ENCODE measurements at places on chromosomes 7 and 10.

GRCh38 chr10:127877699-127878098 is 15.0 kb downstream of the CLRN3 start:
- DNase-seq, result no peak

- DNase-seq, result no peak
Measured at GRCh38 chr7:28245123-28245878, 64.7 kb upstream of the JAZF1 start.

- DNase-seq, result no peak
Measured at GRCh38 chr10:70139151-70139996, 6.7 kb upstream of the AIFM2 start.

- DNase-seq, result no peak
Measured at GRCh38 chr10:29598851-29599311, 35.9 kb downstream of the SVIL start.

GRCh38 chr7:109890622-109891021 is 1200.3 kb upstream of the LRRN3 start:
- DNase-seq, result no peak

- no peak for DNase-seq
Measured at GRCh38 chr10:46033602-46034011, 3.2 kb upstream of the NCOA4 start.

GRCh38 chr10:31194986-31195385 is 124.0 kb upstream of the ZEB1 start:
- no peak for DNase-seq

DNA sequence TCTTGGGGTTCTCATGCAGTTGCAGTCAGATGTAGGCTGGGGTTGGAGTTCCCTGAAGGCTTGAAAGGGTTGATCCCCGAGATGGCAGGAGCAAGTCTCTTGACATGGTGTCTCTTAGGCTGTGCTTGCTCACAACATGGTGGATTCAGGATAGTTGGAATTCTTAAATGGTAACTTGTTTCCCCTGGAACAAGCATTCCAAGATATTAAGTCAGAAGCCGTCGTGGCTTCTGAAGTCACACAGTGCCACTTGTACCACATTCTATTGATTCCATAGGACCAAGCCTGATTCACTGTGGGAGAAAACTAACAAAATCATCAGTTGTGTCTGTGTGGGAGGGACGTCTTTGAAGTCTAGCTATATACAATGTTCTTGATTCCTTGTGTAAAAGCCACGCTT is 3.5 kb upstream of the SLC35B4 start:
- DNase-seq, result no peak

GRCh38 chr7:20340839-20341238 is 10.1 kb downstream of the ITGB8 start:
- no peak for DNase-seq

GRCh38 chr7:70421319-70421718 is 710.6 kb upstream of the GALNT17 start:
- DNase-seq, result peak; percentile 94

GRCh38 chr10:99395750-99396445 is 34.5 kb downstream of the GOT1 start:
- no peak for DNase-seq

DNA sequence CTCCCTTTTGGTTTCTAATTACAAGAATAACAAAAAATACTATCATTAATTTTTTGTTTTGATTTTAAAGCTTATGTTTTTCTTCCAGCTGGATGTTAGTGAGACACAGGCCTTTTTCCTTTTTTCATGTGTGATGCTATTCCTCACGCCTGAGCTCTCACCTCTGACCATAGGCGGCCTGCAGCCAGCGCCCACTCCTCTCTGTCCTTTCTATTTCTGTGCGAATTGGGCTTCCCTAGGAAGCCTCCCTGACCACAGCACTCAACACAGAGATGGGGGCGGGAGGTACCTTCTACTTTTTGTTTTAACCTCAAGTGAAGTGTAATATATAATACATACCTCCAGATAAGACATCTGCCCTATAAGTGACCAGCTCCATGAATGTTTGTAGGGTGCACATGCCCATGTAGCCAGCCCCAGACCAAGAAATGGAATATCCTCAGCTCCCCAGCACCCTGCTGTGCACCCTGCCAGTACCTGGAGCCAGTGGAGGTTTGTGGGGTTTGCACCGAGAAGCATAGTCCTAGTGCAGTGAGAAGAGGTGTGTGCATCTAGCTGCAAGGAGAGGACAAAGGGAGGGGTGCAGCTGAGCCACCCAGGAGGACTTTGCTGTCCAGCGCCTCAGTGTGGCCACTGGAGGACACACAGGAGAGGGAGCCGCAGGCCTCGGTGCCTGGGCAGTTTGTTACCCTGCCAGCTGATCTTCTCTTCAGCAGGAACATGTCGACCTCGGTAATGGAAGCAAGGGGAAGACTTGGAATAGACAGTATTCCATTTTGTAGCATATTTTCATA is 38.5 kb downstream of the BNIP3 start:
- DNase-seq, result no peak

- no peak for DNase-seq
Measured at GRCh38 chr10:48330269-48330668, 23.8 kb downstream of the MAPK8 start.

DNA sequence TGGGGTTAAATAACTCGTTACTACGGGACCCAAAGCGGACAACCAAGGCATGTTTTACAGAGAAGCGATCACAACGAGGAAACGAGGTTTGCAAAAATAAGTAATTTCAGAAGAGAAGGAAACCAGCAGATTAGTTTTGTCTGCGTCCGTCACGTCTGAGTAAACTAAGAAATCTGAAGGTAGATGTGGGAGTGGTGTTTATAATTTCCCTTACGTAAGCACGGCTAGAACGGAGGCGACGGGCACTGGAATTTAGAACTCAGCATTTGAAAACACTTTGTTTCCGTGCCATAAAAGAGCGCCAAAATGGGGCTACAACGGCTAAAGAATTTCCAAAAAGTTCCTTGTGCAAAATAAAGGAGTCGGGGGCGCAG is 718 bp upstream of the UMAD1 start:
- no peak for DNase-seq

GRCh38 chr7:140084972-140085371 is 22.2 kb upstream of the PARP12 start:
- no peak for DNase-seq

DNA sequence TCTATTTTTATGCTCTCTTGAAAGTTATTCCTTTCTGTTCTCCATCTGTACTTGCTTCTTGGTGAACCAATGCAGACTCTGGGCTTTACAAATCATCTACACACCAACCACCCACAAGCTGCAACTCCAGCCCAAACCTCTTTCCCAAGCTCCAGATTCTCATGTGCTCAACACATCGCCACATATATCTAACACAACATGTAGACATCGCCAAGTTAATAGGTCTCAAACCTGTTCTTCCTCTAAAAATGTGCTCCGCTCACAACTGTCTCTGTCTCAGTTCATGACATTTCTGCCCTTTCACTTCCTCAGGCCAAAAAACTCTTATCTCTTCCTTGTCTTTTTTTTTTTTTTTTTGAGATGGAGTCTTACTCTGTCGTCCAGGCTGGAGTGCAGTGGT is 95.7 kb upstream of the EEPD1 start:
- DNase-seq, result no peak

DNA sequence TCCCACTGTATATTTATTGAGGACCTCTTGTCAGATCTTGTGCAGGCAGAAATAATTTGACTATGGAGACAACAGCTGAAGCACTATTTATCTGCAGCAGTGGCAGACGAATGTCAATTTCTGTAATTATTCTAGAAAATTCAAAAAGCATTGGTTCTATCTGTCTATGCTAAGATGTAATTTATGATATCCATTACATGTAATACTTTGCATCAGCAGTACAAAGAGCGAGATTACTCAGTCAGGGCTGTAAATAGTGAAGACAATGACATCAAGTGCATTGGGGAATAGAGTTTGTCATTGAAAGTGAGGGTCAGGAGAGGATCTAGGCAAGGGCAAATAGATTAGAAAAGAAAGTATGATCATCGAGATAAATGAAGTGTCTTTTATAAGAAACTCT is 508.2 kb downstream of the ZWINT start:
- DNase-seq, result peak; percentile 75

DNA sequence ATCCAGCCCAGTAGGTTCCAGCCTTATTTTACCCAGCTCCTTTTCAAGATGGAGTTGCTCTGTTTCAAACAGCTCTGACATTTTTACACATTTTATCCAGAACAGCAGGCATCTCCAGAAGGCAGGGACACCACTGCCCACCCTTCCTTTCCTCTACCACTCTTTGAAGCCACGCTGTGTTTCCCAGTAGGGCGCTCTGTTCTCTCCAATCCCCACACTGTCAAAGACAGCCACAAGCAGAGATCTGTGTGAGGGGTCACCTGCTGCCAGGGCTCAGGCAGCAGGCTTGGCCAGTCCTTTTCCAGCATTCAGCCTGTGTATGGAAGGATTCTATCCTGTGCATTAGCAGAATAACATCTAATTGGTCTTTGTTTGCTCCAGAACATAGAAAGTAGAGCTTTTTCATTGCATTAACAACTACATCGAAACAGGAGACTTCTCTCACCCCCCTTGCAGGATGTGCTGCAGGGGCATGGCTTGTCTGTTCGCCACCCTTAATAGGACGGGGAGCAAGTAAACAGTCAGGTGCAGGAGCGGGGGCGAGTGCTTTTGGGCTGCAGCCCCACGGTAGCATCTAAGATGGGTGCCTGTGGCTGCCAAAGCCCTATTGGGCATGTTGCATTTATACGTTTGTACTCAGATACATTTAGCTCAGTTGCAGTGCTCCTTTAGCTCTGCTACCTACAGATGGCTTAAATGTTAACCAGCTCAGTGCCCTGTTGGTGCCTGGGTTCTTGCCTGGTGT is 326.1 kb downstream of the GALNT17 start:
- DNase-seq, result no peak

GRCh38 chr10:128480601-128481000 is 354.4 kb upstream of the MKI67 start:
- DNase-seq, result no peak

DNA sequence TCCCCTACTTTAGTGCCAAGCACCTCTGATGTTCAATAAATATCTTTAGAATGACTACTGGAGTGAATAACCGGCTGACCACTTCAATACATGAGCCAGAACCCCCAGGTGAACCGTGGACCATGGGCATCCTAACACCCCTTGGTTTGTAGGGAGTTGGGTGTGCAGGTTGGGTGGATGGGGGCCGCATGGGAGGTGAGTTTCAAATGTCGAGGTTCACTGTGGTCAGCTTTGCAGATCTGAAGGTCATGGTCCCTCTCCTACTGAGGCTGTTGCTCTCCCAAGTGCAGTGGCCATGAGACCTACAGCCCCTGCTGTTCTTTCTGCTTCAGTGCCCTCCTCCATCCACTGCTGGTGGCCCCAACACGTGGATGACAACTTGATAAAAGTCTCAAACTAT is 178.0 kb upstream of the MKI67 start:
- no peak for DNase-seq

DNA sequence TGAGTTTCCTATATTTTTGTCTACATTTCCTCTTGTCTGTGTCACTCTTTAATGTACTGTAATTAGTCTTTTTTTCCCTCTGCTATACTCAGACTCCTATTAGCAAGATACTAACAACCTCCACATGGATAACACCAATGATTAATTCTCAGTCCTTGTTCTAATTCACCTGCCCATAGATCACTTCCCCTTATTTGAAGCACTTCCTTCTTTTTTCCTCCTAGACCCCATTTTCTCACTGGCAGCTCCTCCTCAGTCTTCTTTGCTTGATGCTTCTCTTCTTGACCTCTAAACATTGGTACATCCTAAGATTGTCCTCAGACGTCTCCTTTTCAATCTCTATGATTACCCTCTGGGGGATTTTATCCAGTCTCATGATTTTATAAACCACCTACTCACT is 98.2 kb upstream of the IMMP2L start:
- no peak for DNase-seq

- DNase-seq, result no peak
Measured at GRCh38 chr7:39199006-39199405, 221.3 kb downstream of the POU6F2 start.

DNA sequence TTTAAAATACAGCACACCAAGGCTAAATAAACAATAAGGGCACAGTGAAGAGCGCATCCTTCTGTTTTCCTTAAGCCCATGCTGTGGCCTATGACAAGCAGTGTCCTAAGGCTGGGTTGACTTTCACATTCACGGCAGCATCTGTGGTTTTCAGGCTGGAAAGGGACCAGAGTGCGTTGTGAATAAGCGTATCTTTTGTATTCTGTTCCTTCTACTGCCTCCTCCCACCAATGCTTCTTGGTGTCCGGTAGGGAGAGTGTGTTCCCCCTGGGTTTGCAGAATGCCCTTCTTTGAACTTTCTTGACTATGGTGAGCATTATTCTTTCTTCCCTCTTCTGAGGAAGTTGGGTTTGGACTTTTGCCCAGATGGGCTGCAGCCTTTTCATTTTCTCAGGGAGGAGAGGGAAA is 73.6 kb downstream of the ABCA13 start:
- no peak for DNase-seq

GRCh38 chr7:17320102-17320497 is 21.6 kb downstream of the AHR start:
- DNase-seq, result no peak

- no peak for DNase-seq
Measured at GRCh38 chr7:77348371-77348813, 67.8 kb downstream of the GSAP start.

DNA sequence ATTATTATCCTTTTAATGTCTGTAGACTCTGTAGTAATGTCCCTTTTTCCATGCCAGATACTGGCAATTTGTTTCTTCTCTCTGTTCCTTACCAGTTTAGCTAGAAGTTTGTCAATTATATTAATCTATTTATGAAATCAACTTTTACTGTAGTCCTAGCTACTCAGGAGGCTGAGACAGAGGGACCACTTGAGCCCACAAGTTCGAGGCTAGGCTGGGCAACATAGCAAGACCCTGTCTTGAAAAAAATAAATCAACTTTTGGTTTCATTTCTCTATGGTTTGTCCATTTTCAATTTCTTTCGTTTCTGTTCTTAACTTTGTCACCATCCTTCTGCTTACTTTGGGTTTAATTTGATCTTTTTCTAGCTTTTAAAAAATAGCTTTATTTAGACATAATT is 42.5 kb upstream of the PLA2G12B start:
- no peak for DNase-seq

- DNase-seq, result no peak
Measured at GRCh38 chr10:75233444-75234016, 2.2 kb downstream of the COMTD1 start.

GRCh38 chr7:28999427-28999826 is 41.3 kb upstream of the TRIL start:
- no peak for DNase-seq

GRCh38 chr10:1553951-1554350 is 183.4 kb downstream of the ADARB2 start:
- DNase-seq, result no peak

DNA sequence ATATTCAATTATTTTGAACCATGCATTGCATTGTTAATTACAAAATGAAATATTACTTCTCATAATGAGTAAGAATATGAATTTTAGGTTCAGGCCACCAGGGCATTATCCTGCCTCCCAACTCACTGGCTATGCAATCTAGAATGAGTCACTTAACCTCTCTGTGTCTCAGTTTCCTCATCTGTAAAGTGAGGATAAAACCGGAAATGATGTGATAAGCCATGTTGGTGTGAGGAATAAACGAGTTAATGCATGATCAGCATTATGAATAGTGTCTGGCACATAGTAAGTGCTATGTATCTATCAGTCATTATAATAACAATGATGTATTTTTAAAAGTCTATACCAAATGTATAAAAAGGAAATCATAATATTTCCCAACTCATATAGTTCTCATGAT is 85.5 kb downstream of the SEMA3D start:
- no peak for DNase-seq

All from NCI-H1930 (cell line).